ENCODE measurements at places on chromosomes 3 and 15. TPM values are rescaled to one million over a fixed set of nuclear protein-coding genes. Genes with fewer than 3 reads are reported as not detected.

DNA sequence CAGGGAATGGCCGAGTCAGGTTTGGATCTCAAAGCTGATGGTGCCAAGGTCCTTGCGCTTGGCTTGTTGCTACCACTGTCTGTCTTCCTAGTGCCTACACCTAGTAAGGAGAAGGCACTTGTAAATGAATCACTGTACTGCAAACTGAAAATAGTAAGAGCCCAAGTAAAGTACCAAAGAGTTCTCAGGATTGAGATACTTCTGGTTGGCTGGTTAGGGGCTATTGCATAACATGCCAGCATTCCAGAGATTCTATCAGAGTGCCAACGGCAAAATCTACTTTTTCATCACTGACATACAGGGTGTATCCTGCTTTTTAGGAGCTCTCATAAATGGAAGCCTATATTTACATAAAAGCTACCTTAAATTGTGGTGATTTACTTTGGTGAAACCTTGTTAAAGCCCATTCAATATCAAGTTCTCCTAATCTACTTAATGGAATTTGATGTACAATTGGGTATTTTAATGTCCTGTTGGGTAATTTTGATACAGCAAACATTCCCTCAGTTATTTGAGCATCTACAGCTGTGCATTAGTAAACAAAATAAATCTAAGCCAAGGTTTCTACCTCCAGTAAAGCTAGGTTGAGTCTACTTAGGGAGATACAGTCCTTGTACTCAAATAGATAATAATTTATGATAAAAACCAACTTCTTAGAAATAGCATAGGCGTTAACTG lies 30.7 kb upstream of the CHD2 start:
- peak; percentile 29 for DNase-seq

The SETMAR gene
- total RNA-seq: 51.6 TPM

DNA sequence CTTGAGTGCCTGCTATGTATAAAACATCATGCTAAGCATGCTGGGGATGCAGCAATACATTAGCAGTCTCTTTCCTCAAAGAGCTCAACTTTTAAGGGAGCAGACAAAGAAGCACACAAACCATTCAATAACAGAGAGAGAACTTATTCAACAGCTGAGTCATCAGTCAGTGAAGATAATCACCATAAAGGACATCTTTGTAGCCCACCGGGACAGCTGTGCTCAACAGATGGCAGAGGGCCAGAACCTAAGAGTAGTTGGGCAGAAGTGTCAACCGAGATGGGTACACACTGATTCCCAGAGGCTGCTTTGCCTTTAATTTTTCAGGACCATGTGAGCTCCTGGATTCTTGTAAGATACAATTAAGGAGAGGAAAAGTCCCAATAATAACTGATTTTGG lies 4.2 kb upstream of the RAB8B start:
- no peak for DNase-seq

The BSN gene
- total RNA-seq: 0.04 TPM

The ONECUT1 gene
- 0.10 TPM for total RNA-seq

GRCh38 chr15:29149738-29150075 lies 119.9 kb downstream of the NSMCE3 start:
- no peak for DNase-seq

GRCh38 chr3:54916732-54917131 lies 11.1 kb downstream of the LRTM1 start:
- DNase-seq: no peak
